ELF-1 (cell line): ENCODE measurements at places on chromosomes 7 and 10.

- no peak for DNase-seq
Observed at GRCh38 chr10:101575580-101576210, 12.4 kb downstream of the POLL start.

- no peak for DNase-seq
Observed at GRCh38 chr7:21966271-21966670, 20.6 kb upstream of the CDCA7L start.

GRCh38 chr7:139783647-139784385 is 6.0 kb upstream of the HIPK2 start:
- peak; percentile 21 for DNase-seq

DNA sequence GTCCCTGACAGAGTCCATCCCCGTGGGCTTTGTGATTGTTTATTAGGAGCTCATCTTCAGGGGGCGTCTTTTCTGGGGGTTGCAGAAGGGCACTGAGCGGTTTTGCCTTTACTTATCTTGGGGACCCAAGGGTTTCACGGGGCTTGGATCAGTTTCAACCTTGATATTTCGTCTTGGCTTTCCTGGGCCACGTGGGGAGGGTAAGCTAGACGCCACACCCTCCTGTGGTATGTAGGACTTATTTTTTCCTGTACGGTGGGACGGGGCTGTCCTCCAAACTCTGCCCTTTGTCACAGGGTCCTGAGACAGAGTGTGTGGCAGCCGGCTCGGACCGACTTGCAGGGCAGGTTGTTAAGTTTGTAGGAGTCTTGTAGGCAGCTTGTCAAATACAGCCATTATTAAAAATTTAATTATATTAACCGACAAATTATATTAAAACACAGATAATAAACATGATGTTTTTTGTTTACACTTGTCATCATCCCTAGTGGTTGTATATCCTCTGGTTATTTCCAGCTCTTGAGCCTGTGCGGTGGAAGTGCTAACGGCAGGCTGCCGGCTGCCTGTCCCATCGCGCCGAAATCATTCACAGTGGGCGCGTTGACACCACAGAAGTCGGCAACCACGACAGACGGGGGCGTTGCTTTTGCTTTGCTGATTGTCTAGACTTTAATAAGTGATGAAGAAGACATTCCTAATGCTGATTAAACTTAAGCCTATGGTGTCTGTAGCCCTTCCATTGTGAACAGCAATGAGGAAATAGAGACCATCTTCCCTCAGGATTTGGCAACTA is 193.2 kb downstream of the DNAJB6 start:
- DNase-seq = no peak

- DNase-seq = no peak
Observed at GRCh38 chr7:73556208-73557107, 1.0 kb downstream of the BCL7B start.

- DNase-seq = no peak
Observed at GRCh38 chr10:54903745-54904144, 102.7 kb upstream of the PCDH15 start.

- DNase-seq = peak; percentile 40
Observed at GRCh38 chr7:52749880-52750279, 285.6 kb upstream of the POM121L12 start.

GRCh38 chr10:93087846-93088245 is 14.2 kb downstream of the CYP26A1 start:
- DNase-seq = no peak

GRCh38 chr10:103192089-103192450 is 1.0 kb downstream of the NT5C2 start:
- DNase-seq = no peak
